Aorta (tissue), 5 donors: ENCODE measurements at places on chromosomes 3 and 15.

DNA sequence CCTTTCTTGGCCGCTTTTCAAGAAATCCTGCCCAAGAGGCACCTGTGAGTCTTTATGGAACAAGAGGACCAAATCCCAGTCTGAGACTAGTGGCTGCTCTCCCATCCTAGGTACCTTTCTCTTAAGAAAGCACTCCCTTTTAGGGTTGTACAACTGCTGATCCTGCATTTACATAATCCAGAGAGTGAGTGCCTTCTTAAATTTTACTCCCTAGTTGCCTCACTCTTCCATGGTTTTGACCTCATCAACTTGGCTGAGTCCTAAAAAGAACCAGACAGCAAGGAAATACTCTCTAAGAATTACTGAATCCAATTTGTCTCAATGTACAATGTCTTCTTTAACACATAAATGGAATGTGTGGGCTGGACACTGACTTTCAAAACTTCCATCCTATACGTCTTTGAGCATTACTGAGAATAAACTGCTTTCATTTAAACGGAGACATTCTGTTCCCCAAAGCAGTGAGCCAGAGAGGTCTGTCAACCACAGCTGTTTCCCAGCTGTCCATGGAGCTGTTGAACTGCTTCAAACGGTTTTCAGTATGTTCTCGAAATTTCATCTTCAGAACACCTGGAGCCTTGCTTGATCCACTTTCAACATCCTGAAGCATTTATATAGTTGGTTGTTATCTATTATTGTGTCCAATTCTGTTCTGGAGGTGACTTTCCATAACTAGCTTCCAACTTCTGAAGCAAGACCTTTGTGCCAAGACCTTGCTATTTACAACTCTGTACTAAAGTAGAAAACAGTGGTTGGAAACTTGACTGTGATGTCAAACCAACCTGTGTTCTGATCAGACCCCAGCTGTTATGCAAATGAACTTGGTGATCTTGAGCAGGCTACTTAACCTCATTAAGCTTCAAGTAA lies 179.1 kb downstream of the SLC9A9 start:
- H3K36me3 ChIP-seq: no peaks in the 10 kb centered on the region
- no peak for DNase-seq
- H3K27ac ChIP-seq: no peak overlapping the region
- no peak overlapping the region for H3K4me3 ChIP-seq

GRCh38 chr3:117761703-117762620 lies 1052.4 kb downstream of the TUSC7 start:
- no peaks in the 10 kb centered on the region for H3K36me3 ChIP-seq
- DNase-seq: no peak
- H3K4me1 ChIP-seq: no peaks in the 10 kb centered on the region
- H3K27me3 ChIP-seq: peaks cover 2% of the 10 kb centered on the region
- no peak overlapping the region for H3K4me3 ChIP-seq

- H3K27ac ChIP-seq: no peak overlapping the region
- H3K4me1 ChIP-seq: no peaks in the 10 kb centered on the region
- no peaks in the 10 kb centered on the region for H3K27me3 ChIP-seq
These were observed 31.7 kb downstream of the GPR149 start for GRCh38 chr3:154398084-154398967.

DNA sequence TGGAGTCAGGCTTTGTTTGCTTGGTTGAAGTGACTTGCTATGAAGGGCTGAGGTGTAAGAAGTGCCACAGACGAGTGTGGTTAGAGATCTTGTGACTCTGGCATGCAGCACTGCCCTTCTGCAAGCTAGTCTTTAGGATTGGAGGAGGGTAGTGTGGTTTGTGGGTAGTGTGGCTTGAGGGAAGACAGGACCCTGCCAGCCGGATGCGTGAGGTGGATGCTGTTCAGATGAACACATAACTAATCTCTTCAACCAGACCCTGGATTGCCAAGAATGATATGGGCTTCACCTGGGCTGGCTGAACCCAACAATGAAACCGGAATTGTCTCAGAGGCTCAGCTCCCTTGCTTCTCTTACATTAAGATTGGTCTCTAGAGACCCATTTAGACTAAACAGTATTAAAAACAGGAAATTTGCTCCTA lies 32.7 kb downstream of the STARD9 start:
- H3K36me3 ChIP-seq: no peaks in the 10 kb centered on the region
- H3K4me3 ChIP-seq: no peak overlapping the region
- H3K4me1 ChIP-seq: peaks cover 6% of the 10 kb centered on the region
- H3K27ac ChIP-seq: no peak overlapping the region

DNA sequence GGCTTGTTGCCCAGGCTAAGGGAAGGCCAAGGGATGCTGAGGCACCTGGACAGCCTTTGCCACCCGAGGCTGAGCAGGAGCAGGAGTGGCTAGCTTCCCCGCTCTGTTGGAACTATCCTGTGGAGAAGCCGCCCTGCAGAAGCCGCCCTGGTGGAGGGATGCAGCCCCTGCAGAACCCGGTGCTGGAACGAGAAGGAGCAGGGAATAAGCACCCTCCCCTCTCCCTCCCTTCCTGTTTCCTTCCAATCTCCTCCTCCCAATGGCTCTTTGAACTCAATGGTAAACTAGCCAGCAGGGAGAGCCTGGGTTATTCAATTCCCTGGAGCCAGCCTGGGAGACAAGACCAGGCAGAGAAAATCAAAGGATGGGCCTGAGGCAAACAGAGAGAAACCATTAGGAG lies 11.8 kb upstream of the HRG start:
- H3K27ac ChIP-seq: no peak overlapping the region
- no peaks in the 10 kb centered on the region for H3K27me3 ChIP-seq
- no peak for DNase-seq

GRCh38 chr3:79247725-79248043 lies 520.1 kb downstream of the ROBO1 start:
- DNase-seq: no peak
- H3K4me1 ChIP-seq: peaks cover 4% of the 10 kb centered on the region
- H3K4me3 ChIP-seq: no peak overlapping the region
- H3K27me3 ChIP-seq: peaks cover 1% of the 10 kb centered on the region

DNA sequence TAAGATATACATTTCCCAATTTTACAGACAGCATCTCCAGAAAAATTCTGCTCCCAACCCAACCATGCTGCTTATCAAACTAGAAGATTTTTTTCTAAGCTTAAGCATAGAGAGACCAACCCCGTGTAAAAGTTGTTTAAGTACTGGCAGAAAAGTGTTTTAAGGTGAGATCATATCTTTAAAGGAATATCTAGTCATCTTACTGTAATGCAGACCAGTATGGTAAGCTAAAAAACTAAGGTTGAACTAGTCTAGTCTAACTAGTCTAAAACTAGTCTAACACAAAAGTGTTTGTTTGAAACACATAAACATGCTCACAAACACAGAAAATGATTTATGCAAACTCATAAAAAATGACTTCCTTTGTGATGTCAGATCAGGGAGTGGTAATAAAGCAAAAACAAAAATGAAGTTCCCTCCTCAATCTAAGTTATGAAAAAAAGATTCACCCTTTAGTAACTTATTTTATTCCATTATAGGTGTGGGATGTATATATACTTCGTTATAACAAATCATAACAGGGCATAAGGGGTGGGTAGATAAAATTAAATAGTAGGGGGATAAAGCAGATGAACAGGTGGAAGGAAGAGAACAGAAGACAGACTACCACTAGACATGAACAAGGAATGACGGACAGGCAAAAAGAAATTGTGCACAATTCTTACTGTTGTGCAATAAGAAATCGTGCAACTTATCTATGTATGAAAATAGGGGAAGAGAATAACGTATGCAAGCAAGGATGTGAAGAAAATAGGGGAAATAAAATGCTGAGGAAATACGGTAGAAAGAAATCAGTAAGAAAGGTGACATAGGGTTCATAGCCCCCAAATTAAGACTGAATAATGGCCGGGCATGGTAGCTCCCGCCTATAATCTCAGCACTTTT lies 10.0 kb downstream of the MYO5A start:
- H3K27ac ChIP-seq: no peak overlapping the region
- DNase-seq: no peak
- no peaks in the 10 kb centered on the region for H3K36me3 ChIP-seq
- no peak overlapping the region for H3K4me3 ChIP-seq
- H3K27me3 ChIP-seq: no peaks in the 10 kb centered on the region

DNA sequence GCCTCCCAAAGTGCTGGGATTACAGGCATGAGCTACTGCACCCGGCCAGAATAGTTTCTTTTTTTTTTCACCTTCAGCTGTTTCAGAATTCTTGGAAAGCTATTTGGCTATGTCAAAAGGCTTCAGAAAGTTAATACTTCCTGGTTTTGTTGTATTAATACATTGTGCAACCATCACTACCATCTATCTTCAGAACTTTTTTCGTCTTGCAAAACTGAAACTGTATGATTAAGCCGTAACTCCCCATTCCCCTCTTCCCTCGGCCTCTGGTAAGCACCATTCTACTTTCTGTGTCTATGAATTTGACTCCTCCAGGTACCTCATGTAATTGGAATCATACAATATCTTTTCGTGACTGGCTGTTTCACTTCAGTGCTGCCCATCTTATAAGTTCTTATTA lies 5.2 kb upstream of the NOX5 start:
- H3K27me3 ChIP-seq: no peaks in the 10 kb centered on the region
- no peak overlapping the region for H3K27ac ChIP-seq
- H3K36me3 ChIP-seq: no peaks in the 10 kb centered on the region
- H3K4me1 ChIP-seq: no peaks in the 10 kb centered on the region
- H3K4me3 ChIP-seq: no peak overlapping the region
- no peak for DNase-seq

DNA sequence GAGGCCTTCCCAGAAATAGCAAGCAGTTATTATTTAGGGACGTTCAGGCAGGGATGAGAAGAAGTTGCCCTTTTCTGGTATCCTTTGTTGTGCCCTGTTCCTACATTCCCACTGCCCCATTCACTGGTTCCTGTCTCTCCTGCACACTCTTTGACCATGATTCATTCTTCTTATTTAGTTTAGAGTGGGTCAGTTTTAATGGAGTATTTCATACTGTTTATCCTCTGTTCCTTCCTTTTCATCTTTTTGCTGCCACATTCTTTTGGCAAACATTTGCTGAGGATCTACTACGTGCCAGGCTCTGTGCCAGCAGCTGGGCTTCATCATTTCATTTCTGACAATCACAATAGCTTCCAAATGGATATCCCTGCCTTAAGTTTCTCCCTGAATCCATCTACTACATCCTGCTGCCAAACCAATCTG lies 11.8 kb upstream of the EID1 start:
- H3K27ac ChIP-seq: no peak overlapping the region
- no peaks in the 10 kb centered on the region for H3K4me1 ChIP-seq
- no peak for DNase-seq
- no peaks in the 10 kb centered on the region for H3K27me3 ChIP-seq
- no peaks in the 10 kb centered on the region for H3K36me3 ChIP-seq

DNA sequence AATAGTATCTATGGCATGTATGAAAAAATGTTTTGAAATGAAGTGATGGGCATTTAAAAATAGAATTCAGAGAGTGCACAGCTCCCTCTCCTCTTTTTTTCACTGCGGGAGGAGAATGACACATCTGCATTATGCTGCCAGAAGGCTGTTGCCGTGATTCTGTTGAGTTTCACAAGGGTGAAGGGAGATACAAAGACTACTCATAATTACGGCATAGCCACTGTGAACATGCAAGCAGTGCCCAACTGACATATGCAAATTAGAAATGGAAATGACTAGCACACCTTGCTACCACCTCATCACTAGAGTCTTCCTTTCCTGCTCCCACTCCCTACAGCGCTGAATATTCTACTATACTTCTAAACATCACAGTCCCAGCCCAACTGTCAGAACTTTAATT lies 20.1 kb downstream of the IFT57 start:
- H3K36me3 ChIP-seq: no peaks in the 10 kb centered on the region
- no peaks in the 10 kb centered on the region for H3K4me1 ChIP-seq
- H3K4me3 ChIP-seq: no peak overlapping the region
- no peak for DNase-seq
- no peaks in the 10 kb centered on the region for H3K27me3 ChIP-seq
- H3K27ac ChIP-seq: no peak overlapping the region

DNA sequence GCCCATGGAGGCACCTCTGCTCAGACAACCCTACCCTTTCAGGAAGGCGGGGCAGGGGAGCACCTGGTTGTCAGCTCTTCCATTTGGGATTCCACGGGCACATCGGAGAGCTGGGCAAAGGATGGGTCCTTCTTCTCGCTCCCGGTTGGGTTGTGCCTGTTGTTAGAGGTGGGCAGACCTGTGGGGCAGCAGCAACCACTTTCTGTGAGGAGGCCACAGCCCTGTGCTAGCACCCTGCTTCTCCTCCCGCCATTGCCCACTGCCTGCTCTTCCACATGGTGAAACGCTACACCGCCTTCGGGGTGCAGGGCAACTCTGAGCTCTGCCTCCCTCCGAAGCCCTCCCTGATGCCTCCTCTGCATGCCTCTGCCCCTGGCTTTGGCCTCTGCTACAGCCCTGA lies 7.0 kb upstream of the HHATL start:
- H3K4me3 ChIP-seq: no peak overlapping the region
- DNase-seq: no peak
- H3K36me3 ChIP-seq: no peaks in the 10 kb centered on the region

GRCh38 chr3:56787784-56788256 lies 13.9 kb downstream of the ARHGEF3 start:
- H3K27me3 ChIP-seq: no peaks in the 10 kb centered on the region
- H3K27ac ChIP-seq: no peak overlapping the region
- no peaks in the 10 kb centered on the region for H3K36me3 ChIP-seq
- H3K4me1 ChIP-seq: peaks cover 2% of the 10 kb centered on the region
- no peak for DNase-seq
- H3K4me3 ChIP-seq: no peak overlapping the region

- H3K36me3 ChIP-seq: peaks cover 7% of the 10 kb centered on the region
- H3K27ac ChIP-seq: no peak overlapping the region
- no peaks in the 10 kb centered on the region for H3K4me1 ChIP-seq
- no peaks in the 10 kb centered on the region for H3K27me3 ChIP-seq
- DNase-seq: no peak
These were observed 2.6 kb upstream of the ULK3 start for GRCh38 chr15:74845581-74845980.
